ENCODE measurements at places on chromosomes 11 and 22. TPM values are rescaled to one million over a fixed set of nuclear protein-coding genes. Genes with fewer than 3 reads are reported as not detected.

The GLB1L3 gene
- total RNA-seq, result 17.0 TPM

The MOV10L1 gene
- total RNA-seq, result not detected

DNA sequence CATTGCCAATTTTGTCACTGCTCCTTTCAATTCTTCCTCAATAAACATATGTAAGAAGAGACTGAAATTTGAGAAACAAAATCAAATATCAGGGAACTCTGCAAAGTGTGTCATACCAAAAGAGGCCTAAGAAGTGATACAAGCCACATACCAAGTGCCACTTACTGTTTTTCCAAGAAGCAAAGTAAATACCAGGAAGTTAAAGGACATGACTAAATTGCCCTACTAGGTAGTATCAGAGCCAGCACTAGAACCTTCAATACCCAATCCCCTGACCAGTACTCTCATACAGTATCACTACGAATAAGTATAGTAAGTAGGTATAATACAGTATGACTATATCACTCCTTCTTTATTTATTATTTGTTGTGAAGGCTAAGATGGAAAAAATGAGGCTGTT is 13.6 kb downstream of the MAML2 start:
- DNase-seq, result no peak

GRCh38 chr22:30301995-30302809 is 12.9 kb upstream of the CASTOR1 start:
- DNase-seq, result peak; percentile 71

The SMDT1 gene
- 54.4 TPM for total RNA-seq

GRCh38 chr22:22709719-22710445 is 65.5 kb downstream of the GGTLC2 start:
- DNase-seq, result no peak

The ATP6V1E1 gene
- total RNA-seq, result 109 TPM

The RFPL2 gene
- not detected for total RNA-seq

DNA sequence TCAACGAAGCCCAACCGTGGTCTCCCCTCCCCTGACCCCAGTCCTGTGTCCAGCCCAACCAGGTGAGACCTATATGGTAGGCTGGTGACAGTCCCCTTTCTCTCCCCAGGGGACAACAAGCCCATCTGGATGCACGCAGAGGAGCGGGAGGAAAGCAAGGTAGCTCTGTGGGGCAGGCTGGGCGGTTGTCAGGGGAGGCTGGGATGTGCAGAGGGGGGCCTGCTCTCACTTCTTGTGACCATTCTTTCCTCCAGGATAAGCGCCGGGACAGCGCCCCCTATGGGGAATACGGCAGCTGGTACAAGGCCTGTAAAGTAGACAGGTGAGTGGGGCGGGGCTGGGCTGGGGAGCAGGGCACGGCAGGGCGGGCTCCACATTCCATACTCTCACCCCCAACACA is 3.5 kb upstream of the RAB1B start:
- peak; percentile 81 for DNase-seq

- DNase-seq, result no peak
Measured at GRCh38 chr11:88164320-88164719, 10.9 kb downstream of the RAB38 start.

The NOX4 gene
- total RNA-seq, result not detected

- DNase-seq, result no peak
Measured at GRCh38 chr11:93432247-93432646, 101.7 kb downstream of the DEUP1 start.

The OMP gene
- not detected for total RNA-seq

The TUB gene
- 0.43 TPM for total RNA-seq

- no peak for DNase-seq
Measured at GRCh38 chr11:64540428-64540825, 50.6 kb upstream of the SLC22A12 start.

DNA sequence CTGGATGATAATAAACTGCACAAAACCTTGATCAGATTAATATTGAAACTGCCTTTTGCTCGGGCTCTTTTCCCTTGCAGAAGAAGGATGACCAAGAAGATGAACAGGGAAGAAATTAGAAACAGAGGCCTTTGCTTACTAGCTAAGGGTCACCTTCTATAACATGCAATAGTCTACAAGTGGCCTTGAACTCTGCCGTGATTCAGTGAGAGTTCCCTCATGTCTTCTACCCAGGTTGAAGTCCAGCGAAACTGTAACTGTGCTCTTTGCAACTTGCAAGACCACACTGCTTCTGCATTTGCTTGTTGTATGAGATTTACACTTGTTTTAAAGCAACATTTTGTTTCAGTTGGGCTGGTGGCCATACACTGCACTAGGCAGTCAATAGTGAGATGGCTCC is 108.4 kb downstream of the IGLL1 start:
- DNase-seq, result no peak

The USH1C gene
- not detected for total RNA-seq

The UPB1 gene
- 0.12 TPM for total RNA-seq

GRCh38 chr11:79418241-79418640 is 22.6 kb downstream of the TENM4 start:
- no peak for DNase-seq

GRCh38 chr22:46025225-46025972 is 48.4 kb upstream of the WNT7B start:
- no peak for DNase-seq

GRCh38 chr11:112822478-112823274 is 138.5 kb upstream of the NCAM1 start:
- no peak for DNase-seq

The LDLRAD3 gene
- total RNA-seq, result 0.54 TPM

GRCh38 chr22:50201191-50202129 is 649 bp downstream of the SELENOO start:
- DNase-seq, result peak; percentile 73

DNA sequence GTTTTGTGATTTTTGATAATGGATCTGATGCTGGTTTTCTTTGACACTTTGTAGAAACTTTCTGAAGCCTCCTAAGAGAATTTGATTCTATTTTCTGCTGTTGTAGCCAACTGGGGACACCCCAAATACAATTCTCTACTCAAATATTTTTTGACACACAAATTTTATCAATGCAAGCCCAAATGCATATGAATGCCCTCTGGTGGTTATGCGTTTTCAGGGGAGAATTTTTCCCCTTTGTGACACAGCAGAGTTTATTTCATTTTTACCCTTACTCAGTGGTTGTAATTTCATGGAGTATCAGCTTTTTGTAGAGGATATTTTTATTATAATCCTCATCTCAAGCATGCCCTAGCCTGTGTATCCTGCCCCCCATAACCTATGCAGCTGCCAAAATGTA is 44.7 kb upstream of the MTMR2 start:
- DNase-seq, result no peak

- DNase-seq, result no peak
Measured at GRCh38 chr11:95943546-95943945, 19.6 kb upstream of the MTMR2 start.

- no peak for DNase-seq
Measured at GRCh38 chr11:2318707-2319106, 16.9 kb downstream of the TSPAN32 start.

The SHANK2 gene
- total RNA-seq, result not detected

DNA sequence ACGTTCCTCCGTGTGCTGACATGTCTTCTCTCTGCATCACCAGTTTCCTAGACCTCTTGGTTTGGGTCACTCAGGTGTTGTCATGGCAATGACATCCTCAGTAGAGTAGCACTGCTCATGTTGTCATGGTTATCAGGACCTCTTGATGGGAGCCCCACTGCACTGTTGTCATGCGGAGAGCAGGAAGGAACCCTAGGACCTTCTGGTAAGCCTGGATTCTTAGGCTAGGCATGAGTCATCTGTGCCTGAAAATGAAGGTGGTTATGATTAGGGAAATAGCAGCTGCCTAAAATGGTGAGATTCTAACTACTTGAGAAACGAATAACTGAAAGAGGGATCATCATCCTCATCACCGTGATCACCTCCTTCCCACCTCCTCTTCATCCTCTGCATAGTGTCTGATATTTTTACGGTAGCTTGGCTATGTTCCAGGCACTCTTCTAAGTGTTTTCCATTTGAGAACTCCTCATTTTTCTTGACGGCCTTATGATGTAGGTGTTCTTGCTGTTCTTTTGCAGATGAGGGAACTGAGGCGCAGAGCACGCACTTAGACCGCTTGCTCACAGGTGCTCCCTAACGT is 858.4 kb downstream of the NTM start:
- no peak for DNase-seq

DNA sequence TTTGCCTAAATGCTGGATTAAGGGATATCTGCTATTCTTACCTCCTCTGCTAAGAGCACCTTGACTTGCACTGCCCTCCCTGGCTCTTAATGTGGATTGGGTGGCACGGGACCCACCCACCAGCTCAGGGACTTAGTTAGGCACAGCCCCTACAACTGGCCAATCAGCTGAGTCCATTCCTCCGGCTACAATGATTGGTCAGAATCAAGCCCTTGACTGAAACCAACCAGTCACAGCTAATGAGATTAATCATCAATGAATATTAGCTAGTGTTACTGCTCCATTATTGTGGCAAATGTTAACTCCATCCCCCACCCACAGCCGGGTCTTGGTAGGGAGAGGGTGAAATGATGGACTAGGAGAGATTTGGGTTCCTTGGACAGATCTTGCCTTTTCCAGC is 328.0 kb downstream of the MN1 start:
- DNase-seq, result no peak

- DNase-seq, result no peak
Measured at GRCh38 chr11:78277314-78277994, 88.7 kb downstream of the USP35 start.

The LRRC56 gene
- total RNA-seq, result 2.3 TPM

The NPTXR gene
- 0.98 TPM for total RNA-seq

- DNase-seq, result no peak
Measured at GRCh38 chr11:102761646-102762238, 18.7 kb downstream of the MMP10 start.

DNA sequence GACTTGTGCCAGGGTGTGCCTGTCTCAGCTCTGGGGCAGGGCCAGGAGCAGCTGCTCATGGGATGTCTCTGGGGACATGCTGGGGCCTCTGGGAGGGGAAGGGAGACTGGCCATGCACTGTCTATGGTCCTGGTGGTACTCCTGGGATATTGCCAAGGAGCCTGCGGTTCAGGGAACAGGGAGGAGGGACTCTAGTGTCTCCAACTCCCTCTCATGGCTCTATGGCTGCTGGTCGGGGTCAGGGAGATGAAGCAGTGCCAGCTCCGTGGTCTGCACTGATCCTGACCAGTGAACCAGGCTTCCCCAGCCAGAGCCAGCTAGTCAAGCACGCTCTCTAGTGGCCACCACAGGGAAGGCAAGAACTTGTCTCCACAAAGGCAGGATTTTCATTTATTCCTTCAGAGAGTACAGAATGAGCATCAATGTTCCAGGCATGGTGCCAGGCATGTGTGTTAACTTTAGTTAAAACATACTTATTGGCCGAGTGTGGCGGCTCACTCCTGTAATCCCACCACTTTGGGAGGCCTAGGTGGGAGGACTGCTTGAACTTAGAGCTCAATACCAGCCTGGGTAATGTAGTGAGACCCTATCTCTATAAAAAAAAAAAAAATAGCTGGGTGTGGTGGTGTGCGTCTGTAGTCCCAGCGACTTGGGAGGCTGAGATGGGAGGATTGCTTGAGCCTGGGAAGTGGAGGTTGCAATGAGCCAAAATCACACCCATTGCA is 2.5 kb upstream of the BEST1 start:
- peak; percentile 91 for DNase-seq

- no peak for DNase-seq
Measured at GRCh38 chr22:48538291-48538820, 1289.3 kb downstream of the BRD1 start.

The EXPH5 gene
- total RNA-seq, result 0.91 TPM

- DNase-seq, result peak; percentile 71
Measured at GRCh38 chr11:65502555-65503367, 3.9 kb downstream of the MALAT1 start.

The XKR3 gene
- total RNA-seq, result not detected
